Left renal cortex interstitium (tissue), 4 donors: ENCODE measurements at places on chromosomes 7 and 10. TPM values are rescaled to one million over a fixed set of nuclear protein-coding genes. Genes with fewer than 3 reads are reported as not detected.

NYAP1 gene
- 3.7 TPM for polyA plus RNA-seq

HNRNPA2B1 gene
- 1,177 TPM for polyA plus RNA-seq

CNPY1 gene
- polyA plus RNA-seq = not detected

CTAGE6 gene
- polyA plus RNA-seq = not detected

EGFR gene
- 31.1 TPM for polyA plus RNA-seq

HOXA11 gene
- polyA plus RNA-seq = 44.4 TPM

DNA sequence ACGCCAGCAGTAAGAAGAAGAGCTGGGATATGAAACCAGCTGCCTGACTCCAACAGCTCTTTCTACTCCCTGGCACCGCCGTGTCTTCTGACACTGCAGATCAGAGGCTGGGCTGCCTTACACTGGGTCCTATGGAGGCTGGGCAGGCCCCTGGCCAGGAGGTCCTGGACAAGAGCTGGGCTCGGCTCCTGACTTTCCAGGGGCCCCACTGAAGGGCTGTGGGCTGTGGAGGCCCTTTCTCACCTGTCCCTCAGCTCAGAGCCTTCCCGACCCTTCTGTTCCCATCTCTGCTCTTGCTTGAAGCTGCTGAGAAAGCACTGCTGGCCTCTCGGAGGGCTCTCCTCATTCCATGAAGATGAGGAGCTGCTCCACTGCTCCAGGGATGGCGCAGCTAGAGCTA is 85.9 kb upstream of the UNC5B start:
- DNase-seq = no peak

GRCh38 chr10:102476466-102477141 is 25.3 kb upstream of the C10orf95 start:
- DNase-seq = no peak

GRCh38 chr7:28107960-28108359 is 72.6 kb downstream of the JAZF1 start:
- DNase-seq = no peak

DNA sequence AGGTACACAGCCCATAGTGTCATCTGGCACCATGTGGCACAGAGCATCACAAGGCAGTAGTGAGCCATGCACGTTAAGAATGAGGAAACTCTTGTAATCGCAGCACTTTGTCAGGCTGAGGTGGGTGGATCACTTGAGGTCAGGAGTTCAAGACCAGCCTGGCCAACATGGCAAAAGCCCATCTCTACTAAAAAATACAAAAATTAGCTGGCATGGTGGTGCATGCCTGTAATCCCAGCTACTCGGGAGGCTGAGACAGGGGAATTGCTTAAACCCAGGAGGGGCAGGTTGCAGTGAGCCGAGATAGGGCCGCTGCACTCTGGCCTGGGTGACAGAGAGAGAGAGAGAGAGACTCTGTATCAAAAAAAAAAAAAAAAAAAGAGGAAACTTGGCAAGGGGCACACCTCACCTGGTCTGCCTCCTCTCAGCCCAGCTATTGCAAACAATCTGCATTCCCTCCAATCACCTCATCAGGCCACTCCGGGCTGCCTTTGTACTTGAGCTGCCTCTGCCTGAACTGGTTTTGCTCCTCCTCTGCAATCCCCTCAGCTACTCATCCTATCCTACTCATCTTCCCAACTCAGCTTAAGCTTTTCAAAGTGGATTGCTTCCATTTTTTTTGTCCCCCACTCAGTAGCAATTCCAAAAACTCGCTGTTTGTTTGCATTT is 46.0 kb upstream of the OPTN start:
- no peak for DNase-seq

DNA sequence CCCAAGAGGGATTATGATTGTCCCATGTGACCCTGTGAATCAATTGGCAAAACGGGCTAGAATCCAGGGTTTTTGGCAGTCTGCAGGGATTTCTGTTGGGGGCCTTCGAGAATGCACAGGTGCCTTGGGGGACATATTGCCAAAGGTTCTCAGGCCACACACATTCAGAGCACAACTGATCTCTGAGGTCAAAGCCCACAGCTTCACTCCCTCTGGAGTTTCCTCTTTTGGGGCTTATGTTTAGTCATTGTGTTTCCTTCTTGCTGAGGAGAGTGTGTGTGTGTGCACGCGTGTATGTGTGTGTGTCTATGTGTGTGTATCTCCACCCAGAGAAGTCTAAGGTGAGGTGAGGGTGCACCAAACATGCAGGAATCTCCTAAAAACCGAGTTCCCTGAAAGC is 8.8 kb downstream of the PPIF start:
- DNase-seq = no peak

DNA sequence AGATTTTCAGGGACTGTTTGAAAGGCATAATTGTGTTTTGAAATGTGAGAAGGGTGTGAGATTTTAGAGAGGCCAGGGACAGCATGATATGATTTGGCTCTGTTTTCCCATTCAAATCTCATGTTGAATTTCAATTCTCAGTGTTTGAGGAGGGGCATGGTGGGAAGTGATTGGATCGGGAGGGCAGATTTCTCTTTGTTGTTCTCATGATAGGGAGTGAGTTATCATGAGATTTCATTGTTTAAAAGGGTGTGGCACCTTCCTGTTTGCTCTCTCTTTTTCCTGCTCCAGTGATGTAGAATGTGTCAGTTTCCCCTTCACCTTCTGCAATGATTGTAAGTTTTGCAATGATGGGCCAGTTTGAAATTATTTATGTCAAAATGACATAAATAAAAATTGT is 113.0 kb upstream of the PCDH15 start:
- DNase-seq = no peak

DNA sequence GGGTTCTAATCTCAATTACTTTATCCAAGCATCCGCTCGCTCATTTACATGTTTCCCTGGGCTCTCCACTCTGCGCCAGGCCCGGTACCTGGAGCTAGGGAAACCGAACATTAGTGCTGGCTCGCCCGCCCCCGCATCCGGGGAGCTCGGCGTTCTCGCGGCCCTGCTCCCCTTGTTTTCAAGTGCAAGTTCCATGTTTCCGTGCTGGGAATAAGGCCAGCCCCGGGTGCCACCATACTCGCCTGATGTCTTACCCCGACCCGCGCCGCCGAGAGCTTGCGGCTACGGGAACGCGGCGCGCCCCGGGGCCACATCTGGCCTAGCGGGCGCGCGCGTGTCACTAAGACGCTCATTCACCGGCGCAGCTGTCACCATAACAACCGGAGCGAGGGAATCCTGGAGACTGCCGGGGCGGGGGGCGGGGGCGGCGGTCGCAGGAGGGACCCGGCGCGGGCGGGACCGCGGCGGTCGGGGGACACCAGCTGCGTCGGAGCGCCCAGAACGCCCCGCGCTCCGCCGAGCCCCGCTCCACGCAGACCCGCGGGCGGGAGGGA is at the start of gene NEURL1:
TSS of gene NEURL1 (plus strand) at position 344 of the 554 bp plus-strand sequence. CDS start 683 bp downstream, outside the sequence.
- no peak for DNase-seq

- no peak for DNase-seq
Measured at GRCh38 chr7:140697447-140698143, 1.1 kb downstream of the NDUFB2 start.

- DNase-seq = no peak
Measured at GRCh38 chr10:94316560-94316959, 46.2 kb downstream of the NOC3L start.
